ENCODE measurements at places on chromosomes 2 and 18. TPM values are rescaled to one million over a fixed set of nuclear protein-coding genes. Genes with fewer than 3 reads are reported as not detected.

The TGOLN2 gene
- 54.4 TPM for polyA plus RNA-seq

The ANKRD30BL gene
- polyA plus RNA-seq = not detected

The RNF125 gene
- 2.8 TPM for polyA plus RNA-seq

The NEU4 gene
- polyA plus RNA-seq = 0.74 TPM

The PCARE gene
- 0.01 TPM for polyA plus RNA-seq

Measured in adipose tissue (tissue), 3 donors.